ENCODE measurements at places on chromosomes 7 and 10.

GRCh38 chr7:147432576-147432975 lies 1158.0 kb upstream of the C7orf33 start:
- no peak for DNase-seq

DNA sequence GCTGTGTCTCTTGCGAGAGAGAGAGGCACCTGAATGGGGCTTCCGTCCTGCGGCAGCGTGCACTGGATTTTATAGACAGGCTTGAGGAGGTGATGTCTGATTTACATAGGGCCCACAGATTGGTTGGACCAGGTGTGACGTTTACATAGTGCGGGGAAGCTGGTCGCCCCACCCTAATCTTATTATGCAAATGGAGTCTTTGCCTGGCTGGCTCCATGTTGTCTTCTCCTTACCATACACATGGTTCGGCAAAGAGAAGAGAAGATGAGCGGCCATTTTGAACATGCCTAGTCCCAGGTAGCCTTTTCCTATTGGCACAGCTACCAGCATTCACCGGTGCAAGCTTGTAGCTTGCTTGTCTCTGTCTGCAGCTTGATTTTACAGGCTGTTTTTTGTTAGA lies 238.5 kb upstream of the GALNT17 start:
- DNase-seq = no peak

DNA sequence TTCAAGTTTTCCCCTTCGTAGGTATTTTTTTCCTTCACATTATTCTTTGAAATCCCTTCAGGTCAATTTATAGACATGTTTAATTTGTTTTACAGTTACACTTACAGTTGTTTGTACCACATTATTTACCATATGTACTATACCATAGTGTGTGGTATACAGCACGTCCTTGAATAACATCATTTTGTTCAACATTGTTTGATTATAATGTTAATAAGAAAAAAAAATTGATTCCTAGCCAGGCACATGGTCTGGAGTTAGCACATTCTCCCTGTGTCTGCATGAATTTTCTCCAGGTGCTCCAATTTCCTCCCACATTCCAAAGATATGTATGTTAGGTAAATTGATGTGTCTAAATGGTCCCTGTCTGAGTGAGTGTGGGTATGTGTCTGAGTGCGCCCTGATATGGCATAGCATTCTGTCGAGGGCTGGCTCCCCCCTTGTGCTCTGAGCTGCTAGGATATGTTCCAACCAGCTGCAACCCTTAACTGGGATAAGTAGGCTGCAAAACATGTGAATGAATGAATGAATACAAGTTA lies 247.6 kb downstream of the CCDC7 start:
- DNase-seq = no peak

DNA sequence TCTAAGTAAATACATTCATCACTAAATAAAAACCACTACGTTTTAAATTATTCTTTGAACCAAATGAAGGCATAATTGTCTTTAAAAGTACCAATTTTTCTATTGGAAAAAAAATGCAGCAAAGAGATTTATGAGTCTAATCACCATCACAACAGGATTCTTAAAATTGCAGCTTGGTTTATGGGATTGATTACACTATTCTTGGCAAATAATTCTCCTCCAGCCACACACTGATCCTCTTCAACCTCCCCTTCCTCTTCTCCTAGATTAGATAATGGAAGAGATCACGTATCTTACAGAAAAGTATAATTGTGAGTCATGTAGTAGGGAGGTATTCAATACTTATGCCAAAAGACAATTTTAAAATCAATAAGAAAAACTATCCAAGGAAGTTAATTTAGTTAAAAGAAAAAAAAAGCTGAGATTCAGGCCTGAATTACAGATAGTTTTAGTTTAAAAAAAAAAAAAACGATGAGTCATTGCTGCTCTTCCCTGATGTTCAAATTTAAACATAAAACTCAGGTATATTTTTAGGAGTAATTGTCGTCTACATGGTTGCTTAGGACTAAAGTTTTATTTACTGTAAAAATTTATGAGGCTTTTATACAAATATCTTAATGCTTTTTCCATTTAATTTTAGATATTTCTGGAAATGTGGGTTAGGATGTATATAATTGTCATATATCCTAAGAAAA lies 133.7 kb upstream of the CDK1 start:
- DNase-seq = no peak

DNA sequence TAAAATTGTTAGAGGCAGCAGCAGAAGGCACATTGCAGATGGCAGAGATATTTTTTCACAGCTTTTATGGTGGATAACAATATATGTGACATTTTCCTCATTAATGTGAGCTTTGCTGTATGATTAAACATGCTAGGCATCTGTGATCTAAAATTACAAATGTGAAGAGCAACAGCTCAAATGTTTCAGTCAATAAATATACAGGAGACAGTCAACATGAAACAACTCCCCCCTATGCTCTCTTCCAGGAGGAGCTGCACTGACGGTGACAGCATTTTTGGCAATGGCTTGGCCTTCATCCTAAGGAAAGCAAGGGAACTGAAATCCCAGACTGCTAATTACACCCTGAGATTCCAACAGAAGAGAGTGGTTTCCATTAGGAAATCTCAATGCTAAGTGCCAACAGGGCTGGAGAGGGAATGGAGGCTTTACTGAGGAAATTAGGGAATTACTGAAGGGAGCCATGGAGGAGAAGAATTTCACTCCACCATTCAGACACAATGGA lies 51.4 kb upstream of the GRB10 start:
- DNase-seq = no peak

GRCh38 chr7:26698806-26699205 lies 165.6 kb downstream of the SKAP2 start:
- no peak for DNase-seq

DNA sequence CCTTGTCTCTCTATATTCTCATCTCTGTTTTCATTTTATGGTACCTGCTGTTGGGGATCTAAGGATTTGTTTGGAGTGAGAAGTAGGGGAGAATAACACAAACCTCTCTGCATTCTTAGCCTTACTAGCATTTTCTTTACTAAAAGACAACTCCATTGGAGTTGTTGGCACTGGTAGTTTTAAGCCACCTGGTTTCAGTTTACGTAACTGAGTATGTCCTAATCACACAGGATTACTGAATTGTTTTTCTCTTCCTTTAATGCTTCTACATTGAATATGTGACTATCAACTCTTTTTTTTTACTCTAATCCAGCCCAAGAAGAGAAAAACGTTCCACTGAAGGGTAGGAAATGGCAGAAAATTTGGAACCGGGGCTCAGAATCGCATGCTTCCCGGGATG lies 30.0 kb upstream of the TRIL start:
- DNase-seq = no peak

DNA sequence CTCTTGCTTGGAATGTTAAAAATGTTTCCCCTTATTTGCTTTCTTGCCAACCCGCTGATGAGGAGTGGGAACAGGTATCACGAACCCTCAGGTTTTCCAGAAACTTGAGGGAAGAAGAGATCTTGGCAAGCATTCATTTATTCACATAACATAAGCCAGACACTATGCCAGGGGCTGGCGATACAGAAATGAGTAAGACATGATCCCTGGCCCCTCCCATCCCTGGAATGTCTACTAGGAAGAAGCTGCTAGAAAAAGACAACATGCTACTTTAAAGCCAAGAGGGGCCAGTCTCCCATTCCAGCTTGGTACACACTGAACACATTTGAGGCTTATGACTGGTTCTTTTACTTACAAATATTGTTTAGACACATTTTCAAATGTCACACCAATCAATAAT lies 26.4 kb downstream of the SLC35B4 start:
- DNase-seq = no peak

DNA sequence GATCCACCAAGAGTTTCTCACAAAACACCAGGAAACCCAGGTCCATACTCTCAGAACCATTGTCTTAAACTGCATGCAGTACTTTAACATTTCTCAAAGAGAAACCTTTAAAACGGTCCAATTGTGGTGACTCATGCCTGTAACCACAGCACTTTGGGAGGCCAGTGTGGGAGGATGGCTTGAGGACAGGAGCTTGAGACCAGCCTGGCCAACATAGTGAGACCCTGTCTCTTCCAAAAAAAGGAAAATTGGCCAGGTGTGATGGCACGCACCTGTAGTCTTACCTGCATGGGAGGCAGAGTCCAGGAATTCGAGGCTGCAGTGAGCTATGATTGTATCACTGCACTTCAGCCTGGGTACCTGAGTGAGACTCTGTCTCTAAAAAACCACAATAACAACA lies 97.5 kb upstream of the OIT3 start:
- no peak for DNase-seq

DNA sequence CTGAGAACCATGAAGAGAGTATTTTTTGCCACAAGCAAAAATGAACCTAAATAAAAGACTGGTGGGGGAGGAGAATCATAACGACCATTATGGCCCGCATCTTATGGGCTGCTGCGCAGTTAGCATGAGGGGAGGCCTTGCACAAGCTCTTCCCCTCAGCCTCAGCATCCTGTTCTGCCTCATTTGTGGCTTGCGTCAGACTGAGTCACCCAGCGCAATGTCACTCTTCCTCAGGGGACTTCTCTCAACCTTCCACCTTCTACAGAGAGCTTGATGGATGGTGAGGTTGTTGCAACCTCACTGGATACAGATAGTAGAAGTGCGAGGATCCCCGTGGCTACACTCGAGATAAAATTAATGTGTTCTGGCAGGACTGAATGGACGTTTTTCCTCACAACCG lies 16.8 kb upstream of the GPR15LG start:
- DNase-seq = no peak

DNA sequence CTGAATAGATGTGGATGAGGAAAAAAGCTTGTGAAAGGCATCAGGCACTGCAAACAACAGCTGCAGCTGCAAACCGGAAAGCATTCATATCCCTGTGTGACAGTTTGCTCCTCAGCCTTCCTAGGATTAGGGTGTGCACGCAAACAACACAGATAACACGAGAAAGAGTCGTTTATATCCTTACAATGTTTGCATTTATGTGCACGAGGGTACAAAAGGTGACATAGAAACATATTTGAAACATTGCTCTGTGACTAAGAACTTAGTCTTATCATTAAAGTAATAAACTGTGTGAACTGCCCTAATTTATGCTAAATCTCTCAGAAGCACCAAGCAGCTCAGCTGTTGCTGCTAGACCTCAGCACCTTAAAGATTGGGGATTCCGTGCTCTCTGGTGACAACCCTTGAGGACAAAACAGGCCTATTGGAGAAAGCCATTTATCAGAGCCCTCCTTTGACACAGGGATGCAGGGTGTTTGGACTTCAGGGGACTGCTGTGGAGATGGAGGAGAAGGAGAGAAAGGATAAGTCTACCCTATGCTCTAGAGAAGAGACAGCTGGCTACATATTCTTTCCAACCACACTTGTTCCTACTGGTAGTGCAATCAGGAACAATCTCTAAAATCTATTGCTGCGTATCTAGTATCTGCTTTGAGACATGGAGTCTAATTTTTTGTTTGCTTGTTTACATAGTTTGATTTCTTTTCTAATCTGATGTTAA lies 176.2 kb downstream of the GNAT3 start:
- DNase-seq = no peak

DNA sequence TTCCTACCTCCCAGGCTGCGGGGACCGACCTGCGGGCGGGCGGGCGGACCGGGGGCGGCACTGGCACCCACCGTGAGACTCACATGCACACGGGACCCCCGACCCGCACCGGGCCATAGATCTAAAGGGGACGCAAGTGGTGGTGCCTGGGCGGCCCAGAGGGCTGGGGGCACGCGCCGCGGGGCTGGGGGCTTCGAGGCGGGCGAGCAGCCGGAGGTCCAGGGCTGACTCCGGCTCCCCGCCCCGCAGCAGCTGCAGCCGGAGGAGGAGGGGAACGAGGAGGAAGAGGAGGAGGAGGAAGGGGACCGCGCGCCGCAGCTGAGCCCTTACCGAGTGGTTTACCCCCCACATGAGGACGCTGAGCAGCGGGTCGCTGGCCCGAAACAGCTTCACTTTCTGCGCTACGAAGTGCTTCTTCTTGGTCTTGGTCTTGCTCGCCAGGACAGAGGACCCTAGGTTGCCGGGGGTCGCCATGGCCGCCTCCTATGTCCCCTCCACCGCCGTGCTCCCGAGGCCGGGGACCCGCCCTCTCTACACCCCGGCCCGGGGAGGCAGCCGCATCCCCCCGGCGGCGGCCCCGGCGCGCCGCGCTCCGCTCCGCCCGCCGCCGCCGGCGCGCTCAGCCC lies 412 bp downstream of the PIP4K2A start:
- peak; percentile 51 for DNase-seq

- no peak for DNase-seq
Observed at GRCh38 chr7:14389595-14389994, 400.1 kb upstream of the ETV1 start.

GRCh38 chr7:12941512-12941911 lies 254.1 kb downstream of the ARL4A start:
- DNase-seq = no peak

- DNase-seq = no peak
Observed at GRCh38 chr7:50798126-50798525, 15.4 kb upstream of the GRB10 start.

DNA sequence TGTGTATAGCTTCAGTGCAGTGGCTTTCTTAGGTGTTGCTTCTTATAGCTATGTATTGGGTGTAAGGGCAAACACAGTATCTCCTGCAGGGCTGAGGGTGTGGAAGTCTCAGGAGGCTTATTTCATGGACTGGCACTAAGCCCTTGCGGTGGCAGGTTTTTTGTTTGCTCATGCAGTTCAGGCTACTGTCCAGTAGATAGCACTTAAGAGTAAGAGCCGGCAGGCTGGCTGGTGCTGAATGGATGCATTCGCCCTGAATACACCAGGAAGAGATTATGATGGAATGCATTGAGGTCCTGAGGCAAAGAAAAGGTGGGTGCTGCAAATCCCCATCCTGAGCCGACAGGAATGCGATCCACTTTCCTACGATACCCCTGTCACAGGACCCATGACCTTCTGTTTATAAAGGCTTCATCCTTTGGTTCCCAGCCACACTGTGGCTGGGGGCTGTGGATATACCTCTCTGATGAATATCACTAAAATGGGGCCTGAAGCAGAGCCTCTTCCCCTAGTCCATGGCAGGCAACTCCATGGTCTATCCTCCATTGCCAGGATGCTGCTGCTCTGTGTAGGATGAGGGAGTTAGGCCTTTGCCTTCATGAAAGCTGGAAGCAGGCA lies 44.9 kb downstream of the ANXA8 start:
- no peak for DNase-seq

- DNase-seq = no peak
Observed at GRCh38 chr7:6628045-6628444, 9.1 kb upstream of the ZNF316 start.

DNA sequence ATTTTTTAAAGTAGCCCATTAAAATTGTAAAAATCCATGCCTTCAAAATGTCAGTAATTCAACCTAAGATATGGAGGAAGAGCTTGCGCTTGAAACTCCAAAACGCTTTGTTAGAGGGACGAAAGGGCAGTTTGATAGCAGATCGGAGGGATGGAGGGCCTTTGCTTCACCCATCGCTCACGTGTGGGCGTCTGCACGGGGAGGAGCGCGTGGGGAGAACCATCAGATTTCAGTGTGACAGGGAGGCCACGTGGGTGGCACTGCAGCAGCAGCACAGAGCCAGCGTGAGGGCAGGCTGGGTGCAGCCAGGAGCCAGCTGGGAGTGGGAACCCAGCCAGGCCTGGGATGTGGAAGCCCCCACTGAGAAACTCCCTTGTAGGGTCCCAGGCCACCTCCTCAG lies 325.5 kb downstream of the PAXIP1 start:
- DNase-seq = no peak

GRCh38 chr7:152869041-152869676 lies 109.6 kb downstream of the ACTR3B start:
- DNase-seq = no peak

GRCh38 chr10:30825495-30825894 lies 195.9 kb upstream of the LYZL2 start:
- no peak for DNase-seq

Measured in germinal center (tissue), 1 donor.